Cortex of kidney (tissue), 1 donor: ENCODE measurements at places on chromosomes 3 and 15.

DNA sequence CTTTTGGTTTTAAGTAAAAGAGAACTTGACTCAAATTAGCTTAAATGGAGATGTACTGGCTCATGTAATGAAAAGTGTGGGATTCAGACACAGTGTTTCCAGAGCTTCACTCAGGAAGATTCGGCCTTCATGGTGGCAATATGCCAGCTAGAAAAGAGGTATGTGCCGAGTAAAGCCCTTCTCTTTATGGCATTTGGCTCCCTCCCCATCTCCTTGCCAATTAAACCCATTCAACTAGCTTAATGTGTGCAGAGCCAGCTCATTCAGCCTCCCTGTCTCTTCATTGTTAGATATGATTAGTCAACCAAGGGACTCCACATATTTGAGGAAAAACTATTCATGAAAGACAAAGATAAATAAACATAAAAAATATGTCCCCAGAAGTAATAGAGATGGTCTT lies 15.0 kb upstream of the TRANK1 start:
- DNase-seq = no peak

- DNase-seq = no peak
Observed at GRCh38 chr3:5390936-5391625, 203.6 kb downstream of the EDEM1 start.

GRCh38 chr3:60303160-60303559 lies 948.1 kb downstream of the FHIT start:
- no peak for DNase-seq

DNA sequence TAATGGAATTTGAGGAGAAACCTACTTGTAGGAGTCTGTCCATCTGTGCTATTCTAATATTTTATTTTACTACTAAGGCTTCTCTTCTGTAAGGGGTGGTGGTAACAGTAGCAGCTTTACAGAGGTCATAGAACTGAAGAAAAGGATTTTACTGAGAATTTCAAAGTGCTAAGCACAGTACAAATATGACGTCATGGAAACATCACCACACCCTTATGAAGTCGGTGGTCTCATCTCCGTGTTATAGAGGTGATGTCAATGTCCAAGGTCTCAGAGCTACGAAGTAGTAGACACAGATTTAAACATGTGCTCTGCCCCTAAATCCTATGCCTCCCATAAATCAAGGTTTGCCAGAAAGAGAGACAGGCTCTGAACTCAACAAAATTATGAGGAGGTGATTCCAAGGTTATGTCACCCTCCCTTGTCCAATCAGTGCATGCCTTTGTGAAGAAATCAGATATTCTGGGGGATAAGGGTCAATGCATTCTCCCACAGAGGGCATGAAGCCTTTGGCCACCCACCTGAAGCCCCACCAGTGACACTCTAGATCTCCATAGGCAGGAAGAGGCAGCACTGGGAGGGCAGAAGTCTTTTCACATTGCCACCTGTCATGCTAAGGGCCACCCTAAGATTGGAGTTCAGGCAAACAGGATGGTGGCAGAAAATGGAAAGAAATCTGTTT lies 22.9 kb downstream of the MECOM start:
- no peak for DNase-seq

- no peak for DNase-seq
Observed at GRCh38 chr3:145817870-145818483, 343.0 kb downstream of the PLOD2 start.

GRCh38 chr3:67832817-67833216 lies 178.4 kb upstream of the SUCLG2 start:
- no peak for DNase-seq

DNA sequence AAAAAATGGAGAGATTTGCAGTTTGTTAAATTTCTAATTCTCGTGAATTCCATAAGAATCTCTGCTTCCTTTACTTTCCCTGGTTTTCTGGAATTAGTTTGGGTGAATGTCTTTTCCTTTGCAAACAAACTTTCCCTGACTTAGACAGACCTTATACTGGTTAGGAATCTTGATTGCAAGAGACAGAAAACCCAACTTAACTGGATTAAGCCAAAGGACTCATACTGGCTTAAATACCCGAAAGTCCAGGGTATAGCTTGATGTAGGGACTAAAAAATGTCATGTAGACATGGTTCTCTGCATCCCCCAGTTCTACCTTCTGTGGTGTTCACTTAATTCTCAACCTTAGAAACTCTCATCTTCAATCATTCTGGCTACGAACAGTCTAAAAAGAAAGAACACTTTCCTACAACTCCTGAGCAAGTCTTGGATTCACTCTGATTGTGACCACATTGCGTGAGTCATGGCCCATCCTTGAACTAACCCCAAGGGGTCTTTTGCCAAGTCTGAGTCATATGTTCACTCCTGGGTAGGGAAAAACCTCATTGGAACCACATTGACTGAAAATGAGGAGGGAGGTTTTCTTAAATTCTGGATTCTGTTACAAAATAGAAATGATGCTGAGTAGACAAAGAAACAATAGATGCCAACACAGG lies 136.0 kb upstream of the DAZL start:
- no peak for DNase-seq

DNA sequence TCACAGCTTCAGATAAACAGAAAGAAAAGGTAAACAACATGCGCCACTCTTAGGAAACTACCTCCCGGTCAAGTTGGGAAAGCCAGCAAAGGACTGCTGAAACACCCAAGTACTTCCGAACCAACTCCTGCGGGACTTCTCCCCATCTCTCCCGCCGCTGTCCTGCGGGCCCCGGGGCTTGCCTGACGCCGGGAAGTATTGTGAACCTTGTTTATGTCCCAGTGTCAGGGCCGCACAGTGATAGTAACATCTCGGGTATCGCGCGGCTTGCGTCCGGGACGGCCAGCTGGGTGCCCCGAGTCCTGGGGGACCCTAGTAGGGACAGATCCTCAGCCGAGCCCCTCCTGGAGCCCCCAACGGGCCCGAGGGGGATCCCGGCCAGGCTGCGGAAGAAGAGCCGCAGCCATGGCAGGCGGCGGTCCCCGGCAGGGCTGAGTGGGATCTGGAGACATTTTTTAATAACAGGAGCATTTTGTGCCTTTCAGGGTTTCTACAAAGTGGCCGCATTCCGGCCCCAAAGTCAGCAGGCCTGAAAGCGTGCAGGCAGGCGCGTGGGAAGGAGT lies 756 bp downstream of the CLPX start:
- DNase-seq = no peak

- DNase-seq = no peak
Observed at GRCh38 chr15:61046291-61046690, 182.8 kb downstream of the RORA start.

DNA sequence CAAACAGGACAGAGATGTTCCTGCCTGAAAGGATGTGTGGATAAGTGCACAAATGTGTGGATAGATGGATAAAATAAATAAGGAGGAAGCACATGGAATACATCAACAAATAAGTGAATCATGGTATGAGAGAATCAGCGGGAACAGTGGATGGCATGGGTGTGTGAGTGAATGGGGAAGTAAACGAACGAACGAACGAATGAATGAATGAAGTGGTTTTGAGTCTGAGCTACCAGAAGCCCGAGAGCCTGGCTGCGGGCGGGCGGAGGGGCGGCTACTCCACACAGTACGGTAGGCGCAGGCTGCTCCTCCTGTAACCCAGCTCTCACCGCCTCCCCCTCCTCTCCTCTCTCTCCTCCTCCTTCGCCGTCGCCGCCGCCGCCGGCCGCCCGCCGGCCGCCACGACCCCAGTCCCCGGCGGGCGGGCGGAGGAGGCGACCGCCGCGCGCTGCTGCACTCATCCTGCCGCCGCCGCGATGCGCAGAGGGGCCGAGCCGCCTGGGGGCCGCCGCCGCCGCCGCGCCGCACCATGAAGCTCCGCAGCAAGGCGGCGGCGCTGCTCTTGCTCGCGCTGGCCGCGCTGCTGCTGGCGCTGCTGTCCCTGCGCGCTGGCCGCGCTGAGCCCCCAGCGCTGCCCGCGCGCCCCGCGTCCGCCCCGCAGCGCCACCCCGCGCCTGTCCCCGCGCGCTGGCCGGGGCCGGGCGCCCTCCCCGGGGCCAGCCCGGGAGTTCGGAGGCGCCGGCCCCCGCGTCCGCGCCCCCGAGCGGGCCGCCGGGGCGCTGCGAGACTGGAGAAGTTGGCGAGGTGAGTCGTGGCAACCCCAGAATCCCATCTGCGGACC lies at the start of gene GXYLT2:
Gene GXYLT2, plus strand, starts transcription at position 342 of the 841 bp plus-strand sequence. Its CDS starts 188 bp downstream, at position 530.
- no peak for DNase-seq

GRCh38 chr3:150069154-150069527 lies 98.4 kb upstream of the PFN2 start:
- DNase-seq = no peak

DNA sequence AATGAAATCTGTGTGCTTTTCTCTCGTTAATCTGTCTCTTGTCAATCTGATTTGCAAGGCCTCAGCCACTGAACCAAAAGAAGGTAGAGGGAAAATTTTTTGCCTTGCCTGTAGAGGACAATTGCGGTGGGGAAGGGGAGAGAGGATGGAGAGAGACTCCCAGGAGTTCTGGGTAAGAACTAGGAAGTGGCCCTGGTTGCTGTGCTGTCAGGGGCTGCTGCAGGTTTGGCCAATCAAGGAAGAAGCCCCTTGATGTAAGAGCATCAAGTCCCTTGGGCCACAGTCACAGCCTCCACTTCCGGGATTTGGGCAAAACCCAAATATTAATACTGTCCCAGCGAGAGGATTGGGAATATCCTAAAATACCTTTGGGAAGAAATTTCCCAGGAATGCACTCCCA lies 43.3 kb downstream of the TRANK1 start:
- DNase-seq = no peak

- DNase-seq = no peak
Observed at GRCh38 chr3:140950863-140951262, 9.2 kb downstream of the SLC25A36 start.

GRCh38 chr3:101850246-101851051 lies 1.1 kb downstream of the NFKBIZ start:
- no peak for DNase-seq

GRCh38 chr3:48500656-48501055 lies 3.3 kb downstream of the SHISA5 start:
- DNase-seq = no peak

DNA sequence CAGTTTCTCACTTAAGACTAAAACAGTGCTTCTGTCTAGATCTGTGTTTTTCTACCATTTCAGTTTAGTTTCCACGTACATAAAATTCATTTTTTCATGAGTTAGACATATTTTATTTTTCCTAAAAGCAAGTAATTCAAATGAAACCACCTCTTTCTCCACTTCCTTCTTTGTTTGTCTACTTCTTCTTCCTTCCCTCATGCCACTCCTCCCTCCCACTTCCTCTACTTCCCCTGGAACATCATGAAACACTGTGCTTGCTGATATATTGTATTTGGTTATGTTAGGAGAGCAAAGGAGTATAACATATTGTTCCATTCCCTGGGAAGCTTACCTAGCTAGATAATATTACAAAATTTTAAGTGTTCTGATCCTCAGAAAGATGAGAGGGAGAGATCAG lies 36.7 kb upstream of the GOLGA8B start:
- no peak for DNase-seq

DNA sequence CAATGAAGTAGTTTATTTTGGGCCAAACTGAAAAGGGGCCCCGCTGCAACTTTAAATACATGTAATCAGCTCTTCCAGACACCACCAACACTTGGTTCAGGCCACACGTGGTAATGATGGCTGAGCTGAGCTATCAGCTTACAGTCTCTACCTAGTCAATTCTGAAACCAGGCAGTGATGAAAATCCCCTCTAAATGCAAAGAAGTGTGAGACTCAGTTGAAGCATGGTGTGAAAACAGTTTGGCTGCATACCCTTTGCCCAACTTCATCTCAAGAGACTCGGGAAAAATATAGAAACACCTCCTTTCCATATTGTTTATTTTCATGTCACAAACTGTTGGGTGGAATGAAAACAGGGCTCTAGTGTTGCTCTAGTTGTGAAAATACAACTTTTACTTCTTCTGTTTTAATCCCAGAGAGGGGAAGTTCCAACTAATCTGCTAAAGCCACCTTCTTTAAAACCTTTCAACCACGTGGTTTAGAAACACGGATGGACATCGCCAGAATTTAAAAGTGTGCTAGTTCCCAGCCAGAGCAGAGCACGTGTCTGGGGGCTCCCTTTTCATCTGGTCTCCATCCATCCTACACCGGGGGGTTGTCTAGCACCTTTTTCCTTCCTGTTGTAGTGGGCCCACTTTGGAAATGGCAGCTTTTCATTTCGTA lies 229.1 kb downstream of the EPHB1 start:
- no peak for DNase-seq

- DNase-seq = no peak
Observed at GRCh38 chr3:37646865-37647264, 214.8 kb upstream of the CTDSPL start.

DNA sequence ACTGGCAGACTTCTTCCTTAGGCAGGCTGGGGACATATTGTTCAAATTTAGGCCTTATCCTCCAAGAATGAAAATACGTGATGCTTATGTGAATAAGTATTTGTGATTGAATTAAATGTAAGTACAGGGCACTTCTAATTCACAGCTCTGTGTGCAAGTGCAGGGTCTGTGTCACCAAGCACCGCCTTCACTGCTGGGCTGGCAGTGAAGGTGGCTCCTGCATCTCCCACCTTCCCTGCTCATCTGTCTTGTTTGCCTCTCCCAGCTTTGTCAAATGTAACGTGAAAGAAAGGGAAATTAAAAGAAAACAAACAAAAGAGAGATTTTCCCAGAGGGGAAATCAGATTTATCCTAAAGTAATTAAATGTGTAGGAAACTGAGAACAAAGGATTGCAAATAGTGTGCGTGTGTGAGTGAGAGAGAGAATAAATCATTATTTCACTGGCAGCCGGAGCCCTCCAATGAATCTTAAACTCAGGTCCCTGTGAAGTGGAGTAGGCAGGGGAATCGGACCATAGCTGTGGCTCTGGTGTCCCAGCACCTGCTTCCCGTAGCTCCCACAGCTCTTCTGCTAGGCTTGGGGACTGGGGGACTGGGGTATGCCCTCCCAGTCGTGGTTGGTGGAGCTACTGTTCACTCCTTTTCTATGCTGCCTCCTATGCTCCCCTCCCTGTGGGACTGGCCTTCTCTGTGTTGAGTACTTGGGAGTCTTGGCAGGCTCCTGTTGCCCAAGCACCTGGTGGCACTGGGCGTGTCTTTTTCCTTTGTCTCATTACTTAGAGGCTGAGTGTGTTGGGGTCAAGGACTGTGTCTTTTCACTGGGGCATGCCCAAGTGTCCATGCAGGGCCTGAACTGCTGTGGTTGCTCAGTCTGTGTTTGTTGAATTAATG lies 222.2 kb downstream of the EPHB1 start:
- DNase-seq = no peak

GRCh38 chr3:75218577-75218976 lies 445.6 kb upstream of the FRG2C start:
- DNase-seq = no peak

- no peak for DNase-seq
Observed at GRCh38 chr3:14563946-14564539, 23.9 kb upstream of the GRIP2 start.

- no peak for DNase-seq
Observed at GRCh38 chr15:85742186-85742821, 52.4 kb downstream of the KLHL25 start.

GRCh38 chr3:58375254-58375653 lies 42.6 kb downstream of the PXK start:
- no peak for DNase-seq
